ENCODE measurements at places on chromosomes 12 and 14.
A peak's percentile ranks its signal among the peaks of the same experiment; 100 is the strongest.

DNA sequence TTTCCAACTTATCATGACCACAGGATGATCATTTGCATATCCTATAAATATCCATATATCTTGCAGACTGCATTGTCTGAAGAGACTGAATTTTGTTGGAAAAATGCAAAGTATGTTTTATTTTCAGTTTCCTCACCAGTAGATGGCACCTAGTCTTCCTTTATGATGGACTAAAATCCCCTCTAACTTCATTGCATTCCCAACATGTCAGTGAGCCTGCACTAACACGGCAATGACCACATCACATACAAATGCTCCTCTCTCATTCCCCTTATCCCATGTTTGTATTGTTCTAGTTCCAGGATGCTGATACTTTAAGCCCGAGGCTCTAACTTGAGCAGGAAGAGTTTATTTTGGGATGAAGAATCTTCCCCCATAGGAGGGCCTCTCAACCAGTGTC is 24.7 kb upstream of the MYBPC1 start:
- no peak for DNase-seq

- no peak for DNase-seq
Measured at GRCh38 chr12:98262902-98263301, 252.5 kb upstream of the TMPO start.

- no peak for DNase-seq
Measured at GRCh38 chr12:57832966-57833365, 13.6 kb downstream of the CTDSP2 start.

DNA sequence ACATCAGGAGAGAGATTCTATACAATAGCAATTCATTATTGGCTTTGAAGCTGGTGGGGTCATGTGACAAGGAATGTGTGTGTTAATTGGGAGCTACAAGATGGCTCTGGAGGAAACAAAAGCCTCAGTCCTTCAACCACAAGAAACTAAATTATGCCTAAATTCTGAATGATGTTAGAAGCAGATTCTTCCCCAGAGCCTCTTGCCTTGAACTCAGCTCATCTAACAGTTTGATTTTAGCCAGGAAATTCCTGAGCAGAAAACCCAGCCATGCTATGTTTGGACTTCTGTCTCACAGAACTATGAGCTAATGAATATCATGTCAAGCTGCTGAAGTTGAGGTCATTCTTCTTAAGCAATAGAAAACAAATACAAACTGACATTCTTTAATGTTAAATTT is 274.7 kb downstream of the SLC6A15 start:
- no peak for DNase-seq

- no peak for DNase-seq
Measured at GRCh38 chr14:96416292-96416691, 24.4 kb downstream of the AK7 start.

GRCh38 chr12:117732761-117733548 is 235.8 kb downstream of the KSR2 start:
- DNase-seq = no peak

DNA sequence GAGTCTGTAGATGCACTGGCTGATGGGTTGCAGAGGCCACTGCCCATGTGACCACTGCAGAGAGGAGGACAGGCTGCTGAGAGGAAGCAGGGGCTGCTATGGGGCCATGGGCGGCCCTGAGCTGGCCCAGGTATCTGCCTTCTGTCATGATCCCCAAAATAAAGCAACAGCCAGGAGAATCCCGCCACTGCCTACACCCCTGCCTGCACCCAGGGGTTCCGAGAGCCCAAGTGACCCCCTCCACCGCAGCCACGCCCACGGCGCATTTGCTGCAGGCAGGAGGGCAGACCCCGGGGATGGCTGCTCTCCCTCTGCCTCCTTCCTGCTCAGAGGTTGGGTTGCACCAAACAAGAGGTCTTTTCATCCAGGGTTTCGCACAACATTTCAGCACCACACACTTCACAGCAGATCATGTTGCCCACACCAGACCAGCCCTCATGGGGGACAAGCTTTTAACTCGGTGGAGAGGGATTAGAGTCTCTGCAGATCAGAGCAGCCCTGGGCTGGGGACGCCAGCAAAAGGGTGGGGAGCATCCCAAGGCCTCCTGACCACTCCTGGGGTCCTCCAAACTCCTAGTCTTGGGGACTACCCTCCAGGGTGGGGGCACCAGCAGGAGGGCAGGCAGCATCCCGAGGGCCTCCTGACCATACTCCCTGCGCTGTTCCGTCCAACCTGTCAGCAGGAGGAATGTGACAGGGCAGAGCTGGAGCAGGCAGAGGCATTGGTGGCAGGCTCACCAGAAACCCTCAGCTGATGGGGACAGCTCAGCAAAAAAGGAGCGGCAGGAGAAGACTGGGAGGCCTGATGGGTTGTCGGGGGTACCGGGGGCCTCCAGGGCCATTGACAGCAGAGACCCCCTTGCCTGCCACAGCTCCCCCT is 14.1 kb downstream of the CCDC85C start:
- DNase-seq = no peak

GRCh38 chr12:116171549-116171948 is 105.9 kb downstream of the MED13L start:
- no peak for DNase-seq

- DNase-seq = no peak
Measured at GRCh38 chr12:1995205-1995896, 8.9 kb downstream of the DCP1B start.

DNA sequence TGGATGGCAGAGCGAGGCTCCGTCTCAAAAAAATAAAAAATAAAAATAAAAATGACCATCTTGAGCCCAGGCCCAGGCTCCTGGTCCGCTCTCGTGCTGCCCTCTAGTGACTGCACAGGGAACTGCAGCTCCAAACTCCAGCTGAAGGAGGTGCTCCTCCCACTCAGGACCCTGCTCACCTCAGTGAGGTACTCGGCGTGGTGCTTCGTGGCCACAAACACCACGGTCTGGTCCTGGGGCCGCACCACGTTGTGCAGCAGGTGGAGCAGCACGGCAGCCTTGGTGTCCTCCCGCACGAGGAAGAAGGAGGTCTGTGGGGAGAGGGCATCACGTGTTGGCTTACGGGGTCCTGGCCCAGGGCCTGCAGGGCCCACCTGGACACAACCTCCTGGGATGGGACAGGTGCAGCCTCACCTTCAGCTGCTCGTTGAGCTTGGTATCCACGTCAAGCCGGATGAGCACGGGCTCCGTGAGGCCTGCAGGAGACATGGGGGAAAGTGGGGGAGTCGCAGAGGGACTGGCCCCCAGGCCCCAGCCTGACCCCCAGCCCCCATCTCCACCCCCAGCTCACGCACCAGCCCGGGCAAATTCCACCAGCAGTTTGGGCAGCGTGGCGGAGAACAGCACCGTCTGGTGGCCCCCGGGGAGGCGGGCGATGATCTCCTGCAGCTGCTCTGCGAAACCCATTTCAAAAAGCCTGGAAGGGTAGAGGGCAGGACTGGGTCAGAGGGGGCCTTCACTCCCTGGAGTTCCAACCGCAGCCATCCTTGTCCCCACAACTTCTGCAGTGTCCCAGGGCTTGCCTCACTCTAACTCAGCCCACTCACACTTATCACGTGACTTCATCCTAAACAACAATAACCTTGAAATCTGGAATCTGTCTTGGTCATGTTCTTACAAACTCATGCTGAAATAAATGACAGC is 10.6 kb downstream of the DDX54 start:
- no peak for DNase-seq

DNA sequence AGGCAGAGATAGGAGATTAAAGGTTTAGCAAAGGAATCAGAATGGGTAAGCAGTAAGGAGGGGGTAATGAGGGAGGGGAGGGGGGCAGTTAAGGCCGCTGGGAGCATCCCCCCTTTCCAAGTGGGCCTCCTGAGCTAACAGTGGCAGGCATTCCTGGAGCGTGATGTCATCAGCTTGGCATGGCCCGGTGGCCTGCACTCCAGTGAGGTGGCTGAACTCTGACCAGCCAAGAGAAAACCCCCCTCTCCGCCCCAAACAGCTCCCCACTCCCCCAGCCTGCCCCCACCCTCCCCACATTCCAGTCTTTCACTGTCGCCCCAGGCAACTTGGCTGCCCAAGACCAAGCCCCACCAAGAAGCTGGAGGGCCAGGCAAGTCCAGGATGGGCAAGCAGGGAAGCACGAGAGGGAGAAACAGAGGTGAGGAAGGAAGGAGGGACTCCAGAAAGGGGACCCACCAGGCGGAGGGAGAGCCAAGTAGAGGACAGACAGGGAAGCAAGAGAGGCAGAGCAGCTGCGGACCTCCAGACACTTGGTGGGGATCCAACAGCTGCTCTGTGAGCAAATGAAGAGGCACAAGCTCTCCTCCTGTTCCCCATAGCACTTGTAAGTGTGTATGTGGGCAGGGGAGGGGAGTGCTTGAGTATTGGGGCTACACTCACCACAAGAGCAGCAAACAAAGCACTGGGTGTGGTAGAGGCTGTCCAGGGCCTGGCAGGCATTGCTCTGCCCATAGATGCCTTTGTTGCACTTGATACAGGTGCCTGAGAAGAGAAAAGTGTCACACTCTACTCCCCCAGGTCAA is 4.5 kb downstream of the AJUBA start:
- no peak for DNase-seq

- DNase-seq = no peak
Measured at GRCh38 chr12:80419644-80420043, 24.4 kb upstream of the PTPRQ start.

DNA sequence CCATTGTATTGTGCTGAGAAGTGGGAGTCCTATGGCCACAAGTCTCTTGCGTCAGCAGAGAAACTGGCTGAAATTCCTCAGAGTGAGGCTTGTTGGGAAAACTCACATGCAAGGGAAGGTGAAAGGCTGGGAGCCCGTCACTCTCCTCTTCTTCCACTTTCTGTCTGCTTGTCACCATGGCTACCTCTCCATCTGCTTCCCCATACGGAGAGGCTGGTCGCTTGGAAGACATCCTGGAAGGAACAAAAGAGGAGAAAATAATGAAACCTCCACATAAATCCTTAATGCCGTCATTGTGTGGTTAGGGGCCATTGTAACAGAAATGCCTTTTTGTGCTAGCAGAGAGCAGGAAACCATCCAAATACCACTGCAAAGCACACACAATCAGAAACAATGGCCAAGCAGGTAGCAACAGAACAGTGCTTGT is 53.7 kb downstream of the SOX5 start:
- DNase-seq = peak; percentile 65

DNA sequence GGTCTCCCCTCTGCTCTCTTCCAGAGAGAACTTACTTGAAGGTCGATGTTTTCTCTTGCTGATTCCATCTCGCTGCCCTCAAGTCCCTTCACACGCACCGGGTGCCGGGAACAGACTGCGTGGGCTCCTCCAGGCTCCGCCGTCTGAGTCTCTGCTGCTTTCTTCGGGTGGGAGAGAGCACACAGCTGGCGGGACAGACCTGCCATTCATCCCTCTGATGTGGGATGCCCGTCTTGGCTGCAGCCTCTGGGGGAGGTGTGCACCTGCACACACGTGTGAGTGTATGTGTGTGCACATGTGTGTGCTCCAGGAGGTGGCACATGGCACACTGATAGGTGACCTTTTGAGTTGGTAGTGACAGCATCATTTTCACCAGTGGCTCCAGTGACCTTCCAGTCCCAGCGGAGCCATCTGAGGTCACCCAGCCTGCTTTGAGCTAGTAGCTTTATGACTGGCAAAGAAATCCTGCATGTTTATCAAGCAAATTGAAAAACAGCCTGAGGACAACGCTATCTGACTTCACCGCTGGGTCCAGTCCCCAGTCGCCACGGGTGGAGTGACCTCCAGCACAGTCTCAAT is at the start of gene NINJ2:
NINJ2 (minus strand) TSS at position 153 of the 579 bp plus-strand sequence; CDS start at position 68, 85 bp downstream.
- no peak for DNase-seq

DNA sequence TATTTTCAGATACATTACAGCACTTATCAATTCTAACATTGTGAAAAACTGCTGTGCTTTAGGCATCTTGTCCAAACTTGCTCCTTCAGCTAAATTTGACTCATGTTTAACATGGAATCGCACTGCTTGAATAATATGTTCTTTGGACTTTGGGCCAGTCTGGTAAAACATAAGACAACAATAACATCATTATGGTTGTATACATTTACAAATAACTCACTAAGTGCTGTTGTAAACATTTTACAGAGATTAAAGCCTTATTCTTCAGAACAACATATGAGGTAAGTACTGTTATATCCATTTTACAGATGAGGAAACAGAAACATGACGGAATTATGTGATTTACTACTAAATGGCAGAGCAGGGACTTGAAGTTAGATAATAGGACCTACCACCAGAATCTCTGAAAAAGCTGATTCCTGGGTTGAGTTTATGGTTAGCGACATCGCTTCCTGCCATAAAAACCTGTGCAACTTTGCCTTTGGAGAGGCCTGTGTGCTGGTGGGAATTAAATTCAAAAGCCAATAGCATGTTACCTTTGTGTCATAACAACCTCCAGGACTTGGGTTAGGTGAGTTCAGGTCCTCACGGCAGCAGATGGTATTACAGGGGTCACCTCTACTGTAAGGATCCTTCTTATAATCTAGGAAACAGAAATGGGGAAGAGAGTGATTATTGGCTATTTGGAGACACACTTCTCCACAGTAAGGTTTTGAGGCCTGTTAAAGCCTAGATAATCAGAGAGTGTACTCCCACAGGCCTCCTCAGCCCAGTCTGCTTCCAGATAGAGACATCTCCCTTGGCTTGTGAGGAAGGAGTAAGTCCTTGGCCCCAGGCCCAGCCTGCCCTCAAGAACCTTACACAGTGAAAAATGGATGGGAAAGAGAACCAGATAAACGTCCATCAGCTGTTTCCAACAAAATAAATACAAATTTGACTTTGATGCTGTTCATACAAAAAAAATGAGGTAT is 61.8 kb downstream of the PLBD1 start:
- no peak for DNase-seq

GRCh38 chr12:28578361-28578760 is 388.1 kb downstream of the CCDC91 start:
- DNase-seq = no peak

- DNase-seq = no peak
Measured at GRCh38 chr12:77040231-77040630, 25.1 kb downstream of the E2F7 start.

DNA sequence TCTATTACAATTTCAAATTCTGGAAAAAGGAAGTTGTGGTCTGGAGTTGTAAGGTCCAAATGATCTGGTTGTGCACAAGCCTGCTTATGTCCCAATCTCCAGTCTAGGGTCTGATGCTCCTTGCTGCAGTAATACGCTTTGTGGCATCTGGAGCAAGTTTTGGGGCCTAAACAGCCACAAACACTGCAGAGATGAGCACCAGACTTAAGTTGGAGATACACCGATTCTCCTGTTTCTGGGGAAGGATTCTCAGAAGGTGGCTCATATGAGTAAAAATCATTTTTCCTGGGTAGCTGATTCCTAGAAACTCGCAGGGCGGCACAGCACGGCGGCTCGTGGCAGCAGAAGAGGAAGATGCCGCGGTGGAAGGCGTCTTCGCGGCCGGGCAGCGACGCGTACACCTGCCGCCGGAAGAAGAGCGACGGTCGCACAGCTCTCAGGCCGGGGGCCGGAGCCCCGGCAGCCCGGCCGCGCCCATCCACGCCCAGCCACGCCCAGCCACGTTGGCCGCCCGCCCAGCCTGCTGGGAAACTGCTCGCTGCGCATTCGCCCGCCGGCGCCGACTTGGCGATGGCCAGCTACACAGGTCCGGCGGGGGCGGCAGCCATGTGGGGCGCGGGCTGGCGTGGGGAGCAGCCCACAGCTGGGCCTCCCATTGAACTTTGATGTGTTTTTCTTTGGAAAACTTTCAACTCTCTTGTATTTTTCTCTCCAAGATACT is 129.0 kb downstream of the ASCL4 start:
- peak; percentile 34 for DNase-seq

All from NCI-H2081 treated with DMSO at 0.1 percent for 48 hours (cell line).